D721Med (cell line): ENCODE measurements at places on chromosomes 2 and 18.

DNA sequence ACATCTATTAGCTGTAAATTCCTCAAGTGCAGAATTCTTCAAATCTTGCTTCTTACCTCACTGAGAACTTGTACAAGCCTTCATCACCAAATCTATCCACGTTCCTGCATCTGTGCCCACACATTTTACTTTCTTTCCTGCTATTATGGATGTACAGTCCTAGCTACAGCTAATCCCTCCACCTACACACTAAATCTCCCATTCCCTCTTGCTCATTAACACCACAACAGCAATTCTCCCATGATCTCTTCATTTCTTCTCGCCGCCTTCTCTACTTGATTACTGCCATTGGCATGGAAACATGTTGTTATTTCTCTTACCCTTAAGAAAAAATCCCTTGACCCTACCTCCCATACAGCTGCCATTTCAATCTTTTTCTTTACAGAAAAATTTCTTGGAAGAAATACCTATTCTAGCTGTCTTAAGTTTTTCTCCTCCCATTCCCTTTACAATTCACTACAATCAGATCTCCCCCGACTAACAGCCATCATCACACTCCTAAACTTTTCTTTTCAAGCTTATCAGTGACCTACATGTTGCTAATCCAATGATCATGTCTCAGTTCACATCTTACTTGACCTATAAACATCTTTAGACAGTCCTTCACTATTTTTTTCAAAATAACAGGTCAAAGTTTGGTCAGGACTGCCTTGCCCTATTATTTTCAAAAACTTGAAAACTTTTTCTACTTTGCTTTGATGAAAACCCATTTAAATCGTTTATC, 41.0 kb downstream of the ROCK2 start:
- no peak for DNase-seq

GRCh38 chr2:51866361-51866760, 834.4 kb upstream of the NRXN1 start:
- DNase-seq: no peak

- no peak for DNase-seq
Observed at GRCh38 chr2:34738691-34739090, 1139.6 kb upstream of the FAM98A start.

DNA sequence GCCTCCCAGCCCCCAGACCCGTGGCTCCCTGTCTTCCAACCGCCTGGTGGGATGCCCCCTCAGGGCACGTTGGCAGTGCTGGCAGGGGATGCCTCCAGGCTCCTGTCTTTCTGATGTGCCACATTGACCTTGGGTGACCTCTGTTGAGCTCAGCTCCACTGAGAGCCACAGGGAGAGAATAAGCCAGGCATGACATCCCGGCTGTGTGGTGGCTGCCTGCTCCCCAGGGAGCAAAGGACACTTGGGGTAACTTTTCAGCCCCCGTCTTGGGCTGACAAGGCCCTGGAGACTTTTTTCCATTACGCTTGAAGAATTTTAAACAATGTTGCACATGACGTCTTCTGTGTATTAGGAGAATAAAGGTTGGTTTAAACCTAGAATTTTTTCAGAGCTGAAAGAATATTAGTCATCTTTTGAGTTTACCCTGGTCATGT, 246.0 kb downstream of the TSN start:
- DNase-seq: no peak

DNA sequence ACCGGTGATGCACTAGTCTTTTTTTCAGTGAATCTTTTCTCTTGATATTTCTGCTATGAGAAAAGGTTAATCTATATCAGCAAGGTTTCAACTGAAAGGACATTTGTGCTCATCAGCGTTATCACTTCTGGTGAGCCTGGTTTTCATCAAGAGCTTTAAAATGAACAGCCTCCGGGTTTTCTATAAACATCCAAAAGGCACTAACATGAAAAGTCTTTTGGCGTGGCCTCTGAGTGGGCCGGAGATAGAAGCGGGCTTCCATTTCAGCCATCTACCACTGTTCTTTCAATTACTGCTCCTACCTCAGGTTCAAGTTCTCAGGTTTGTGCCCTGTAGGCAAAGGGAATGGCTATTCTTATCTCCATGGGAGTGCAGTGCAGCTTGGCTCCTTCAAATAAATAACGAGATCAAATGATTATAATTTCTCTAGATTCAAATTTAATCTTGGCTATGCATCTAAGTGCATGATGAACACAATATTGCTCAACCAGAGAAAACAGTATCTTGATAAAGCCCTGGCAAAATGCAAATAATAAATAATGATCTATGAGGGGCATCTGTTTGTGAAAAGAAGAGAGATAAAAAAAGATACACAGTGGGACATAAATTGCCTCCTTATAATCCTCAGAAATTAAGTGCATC, 314.8 kb downstream of the CDH2 start:
- no peak for DNase-seq
